ENCODE measurements at places on chromosomes 3 and 15.

DNA sequence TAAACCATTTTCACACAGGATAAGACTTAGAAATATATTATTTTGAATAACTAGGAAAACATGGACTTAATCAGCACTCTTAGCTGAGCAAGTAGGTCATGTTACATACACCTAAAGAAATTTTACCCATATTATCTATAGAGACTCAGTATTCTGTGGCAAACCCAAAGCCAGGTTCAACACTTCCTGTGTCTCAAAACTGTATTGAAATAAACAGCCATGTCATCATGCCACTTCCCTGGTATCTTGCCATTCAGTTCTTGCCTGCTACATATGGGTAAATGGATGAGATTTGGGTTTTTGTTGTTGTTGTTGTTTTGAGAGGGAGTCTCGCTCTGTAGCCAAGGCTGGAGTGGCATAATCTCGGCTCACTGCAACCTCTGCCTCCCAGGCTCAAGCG lies 141.5 kb upstream of the PLXND1 start:
- no peak for DNase-seq

DNA sequence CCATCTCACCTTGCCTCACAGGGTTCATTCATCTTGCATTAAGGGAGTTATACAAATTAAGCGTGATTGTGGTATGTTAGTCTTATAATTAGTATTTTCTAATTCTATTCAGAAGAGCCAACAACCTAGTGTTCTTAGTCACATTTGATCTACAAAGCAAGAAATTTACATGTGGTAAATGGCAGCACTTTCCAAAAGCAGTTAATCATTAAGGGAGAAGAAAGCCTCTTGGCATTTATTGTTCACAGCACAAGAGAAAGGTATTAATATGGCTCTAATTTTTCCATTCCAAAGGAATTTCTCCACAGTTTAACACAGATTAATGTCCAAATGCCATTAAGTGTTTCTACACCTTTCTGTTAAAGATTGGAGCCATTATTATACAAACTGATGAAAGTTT lies 1077.1 kb downstream of the ZPLD1 start:
- DNase-seq, result no peak

GRCh38 chr3:127691974-127692373 lies 19.2 kb downstream of the ABTB1 start:
- DNase-seq, result no peak

- DNase-seq, result no peak
Measured at GRCh38 chr3:141093397-141093796, 42.2 kb downstream of the SPSB4 start.

- no peak for DNase-seq
Measured at GRCh38 chr3:61354604-61355003, 103.4 kb upstream of the FHIT start.

DNA sequence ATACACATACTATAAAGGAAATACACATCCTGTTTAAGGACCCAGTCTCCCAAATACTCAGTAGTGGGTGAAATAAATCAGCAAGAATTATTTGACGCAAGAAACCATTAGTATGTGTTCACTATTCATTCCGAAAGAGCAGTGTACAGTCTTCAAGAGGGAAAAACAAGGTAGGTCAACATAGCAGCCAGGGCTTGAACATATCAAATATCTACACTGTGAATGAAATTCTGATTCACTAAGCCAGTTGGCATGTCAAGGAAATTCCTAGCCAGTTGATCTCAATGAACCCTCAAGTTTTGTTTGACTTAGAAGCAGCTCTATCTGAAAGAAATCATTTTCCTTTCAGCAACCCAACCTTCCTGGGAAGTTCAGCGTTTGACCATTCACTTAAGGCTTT lies 99.0 kb downstream of the CNTN3 start:
- no peak for DNase-seq

GRCh38 chr3:15633766-15634598 lies 32.4 kb downstream of the BTD start:
- no peak for DNase-seq

DNA sequence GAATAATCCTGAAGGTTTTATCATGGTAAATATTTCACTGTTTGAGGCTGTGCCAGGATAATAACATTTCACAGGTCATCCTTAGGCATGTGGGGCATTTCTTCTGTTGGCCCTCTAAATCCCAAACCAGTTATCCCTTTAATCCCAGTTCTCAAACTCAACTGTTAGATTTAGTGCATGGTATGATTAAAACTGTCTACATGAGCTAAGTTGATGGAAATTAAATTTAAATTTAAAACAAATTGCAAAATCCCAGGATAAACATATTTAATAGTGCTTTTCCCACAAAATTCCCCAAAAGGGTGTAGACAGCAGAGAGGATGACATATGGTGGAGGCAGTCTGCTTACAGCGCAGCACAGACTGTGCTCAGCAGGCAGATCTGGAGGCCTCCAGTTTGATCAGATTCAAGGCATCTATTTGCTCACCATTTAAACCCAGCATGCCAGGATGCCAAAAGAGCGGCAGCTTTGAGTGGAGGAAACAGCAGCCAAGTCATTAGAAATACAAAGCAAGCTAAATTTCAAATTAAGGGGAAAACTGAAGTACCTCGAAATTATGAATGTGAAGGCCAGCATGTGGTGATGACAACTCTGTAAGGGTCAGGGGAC lies 325.8 kb downstream of the KCNH8 start:
- DNase-seq, result no peak

DNA sequence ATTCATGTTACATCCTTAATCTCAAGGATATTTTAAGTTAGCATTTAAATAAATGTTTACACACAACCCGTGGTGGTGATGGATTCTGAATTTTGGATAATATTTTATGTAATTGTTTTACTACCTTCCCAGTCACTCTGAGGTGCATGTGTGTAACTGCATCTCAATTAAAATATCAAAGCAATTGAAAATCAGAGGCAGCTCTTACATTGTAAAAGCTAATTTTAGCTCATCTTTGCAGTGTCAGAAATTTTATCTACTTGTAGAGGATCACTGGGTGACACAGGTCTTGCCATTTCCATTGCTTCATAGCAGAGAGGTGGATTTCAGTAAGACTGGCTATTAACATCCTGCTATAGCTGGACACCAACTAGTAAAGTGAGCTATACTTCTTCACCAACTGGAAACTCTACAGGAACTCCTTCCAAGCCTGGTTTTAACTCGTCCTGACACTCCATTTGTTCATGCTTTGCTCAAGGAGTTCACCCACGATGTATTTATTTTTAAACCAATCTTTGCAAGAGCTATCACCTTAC lies 19.6 kb upstream of the MITF start:
- DNase-seq, result no peak

All from activated CD4-positive, alpha-beta T cell treated with anti-CD3 and anti-CD28 coated beads, Interleukin-2, amount 50 U/mL, for 4 hours (primary cell).